NCI-H1930 (cell line): ENCODE measurements at places on chromosomes 4 and X.

DNA sequence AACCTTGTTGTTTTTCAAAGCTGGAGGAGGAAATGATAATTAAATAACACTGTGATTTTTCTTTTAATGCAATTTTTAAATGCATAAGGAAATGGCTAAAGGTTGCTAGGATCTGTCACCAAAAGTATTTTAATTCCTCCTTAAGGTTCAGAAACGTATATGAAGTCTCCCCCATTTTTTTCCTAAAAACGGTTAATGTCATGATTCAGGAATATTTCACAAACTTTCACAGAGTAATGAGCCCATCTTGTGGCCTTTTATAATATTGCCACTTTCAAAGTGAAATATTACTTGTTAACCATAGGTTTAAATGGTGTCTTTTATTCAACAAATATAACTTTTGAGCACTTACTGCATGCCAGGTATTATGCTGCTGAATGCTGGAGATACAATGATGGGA lies 99.5 kb upstream of the USP38 start:
- no peak for DNase-seq

DNA sequence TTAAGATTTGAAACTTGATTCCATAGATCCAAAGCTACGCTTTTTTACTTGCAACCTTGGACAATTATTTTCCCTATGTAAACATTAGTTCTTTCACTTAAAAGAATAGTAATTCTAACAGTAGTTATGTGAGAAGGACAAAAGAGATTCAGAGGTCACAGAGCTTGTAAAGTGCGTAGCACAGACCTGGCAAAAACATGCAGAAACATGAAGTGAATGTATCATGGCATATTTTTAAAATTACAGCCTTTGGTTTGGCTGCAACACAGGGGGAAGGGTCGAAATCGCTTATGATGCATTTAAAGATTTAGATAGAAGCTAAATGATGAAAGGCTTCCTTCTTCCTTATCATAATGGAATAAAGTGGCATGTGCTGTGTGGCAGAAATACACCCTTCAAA lies 1068.8 kb downstream of the ARAP2 start:
- no peak for DNase-seq

DNA sequence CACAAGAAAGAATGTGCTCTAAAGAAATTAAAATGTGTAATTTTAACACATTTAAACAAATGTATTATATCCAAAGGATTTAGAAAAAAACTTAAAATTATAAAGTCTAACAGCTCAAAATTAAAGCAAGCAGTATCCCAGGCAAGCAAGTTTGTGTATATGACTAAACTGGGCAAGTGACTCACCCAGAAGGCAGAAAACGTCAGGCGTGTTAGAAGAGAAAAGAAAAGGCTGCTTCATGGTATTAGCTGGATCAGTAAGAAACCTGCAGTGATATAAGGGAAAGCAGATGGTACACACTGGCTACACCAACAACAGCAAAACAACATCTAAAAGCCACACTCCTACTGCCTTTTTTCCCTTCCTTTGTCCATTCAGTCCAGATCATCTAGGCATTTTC lies 250.6 kb upstream of the NDST3 start:
- no peak for DNase-seq

DNA sequence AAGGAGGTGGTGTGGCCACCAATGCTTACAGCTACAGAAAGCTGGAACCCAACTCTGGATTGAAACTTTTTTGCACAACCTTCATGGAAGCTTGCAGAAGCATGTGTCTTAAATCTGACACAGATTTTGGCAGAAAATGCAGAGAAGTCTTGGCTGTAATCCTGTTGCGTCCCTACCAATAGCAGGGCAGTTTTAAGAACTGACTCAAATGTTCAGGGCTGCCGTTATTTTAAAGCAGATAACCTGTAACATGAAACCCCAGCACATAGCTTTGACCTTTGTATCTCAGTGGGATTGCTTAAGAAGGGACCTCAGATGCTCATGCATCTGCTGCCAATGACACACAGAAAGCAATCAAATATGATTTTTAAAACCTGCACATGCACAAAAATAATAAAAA lies at the start of gene VEGFD:
VEGFD (minus strand) TSS at position 110 of the 400 bp plus-strand sequence. CDS start 467 bp downstream, outside the sequence.
- DNase-seq: no peak

DNA sequence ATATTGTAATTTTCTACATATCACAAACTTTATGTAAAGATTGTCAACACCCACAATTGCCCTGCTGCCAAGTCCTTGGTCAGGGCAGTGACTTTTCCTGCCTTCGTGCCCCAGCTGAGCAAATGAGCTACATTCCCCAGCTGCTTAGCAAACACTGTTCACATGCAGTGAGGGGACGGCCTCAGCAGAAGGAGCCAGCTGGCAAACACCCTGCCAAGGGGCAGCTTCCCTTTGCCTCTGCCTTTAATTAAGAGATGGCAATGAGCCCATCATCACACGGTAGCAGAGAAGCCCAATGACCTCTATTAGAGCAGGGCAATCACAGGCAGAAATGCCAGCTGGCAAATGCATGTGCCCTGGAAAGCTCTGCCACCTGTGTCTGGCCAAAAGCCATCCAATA lies 253.4 kb downstream of the EPHA5 start:
- no peak for DNase-seq

GRCh38 chr4:1746265-1746691 lies 25.0 kb downstream of the TACC3 start:
- peak; percentile 61 for DNase-seq

- DNase-seq: peak; percentile 20
Observed at GRCh38 chr4:16205298-16206164, 20.7 kb downstream of the TAPT1 start.

- DNase-seq: no peak
Observed at GRCh38 chr4:126969360-126970235, 663.2 kb upstream of the INTU start.

DNA sequence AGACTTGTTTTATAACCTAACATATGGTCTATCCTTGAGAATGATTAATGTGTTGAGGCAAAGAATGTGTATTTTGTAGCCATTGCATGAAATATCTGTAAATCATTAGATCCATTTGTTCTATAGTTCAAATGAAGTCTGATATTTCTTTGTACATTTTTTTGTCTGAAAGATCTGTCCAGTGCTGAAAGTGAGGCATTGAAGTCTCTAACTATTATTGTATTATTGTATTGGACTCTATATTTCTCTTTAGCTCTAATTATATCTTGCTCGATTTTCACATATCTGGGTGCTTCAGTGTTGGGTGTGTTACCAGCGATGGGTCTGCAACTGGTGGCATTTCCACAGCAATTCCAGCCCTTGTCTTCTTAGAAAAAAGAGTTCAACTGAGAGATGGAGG lies 76.0 kb downstream of the PBDC1 start:
- no peak for DNase-seq

- no peak for DNase-seq
Observed at GRCh38 chrX:11611965-11612364, 53.8 kb downstream of the ARHGAP6 start.

DNA sequence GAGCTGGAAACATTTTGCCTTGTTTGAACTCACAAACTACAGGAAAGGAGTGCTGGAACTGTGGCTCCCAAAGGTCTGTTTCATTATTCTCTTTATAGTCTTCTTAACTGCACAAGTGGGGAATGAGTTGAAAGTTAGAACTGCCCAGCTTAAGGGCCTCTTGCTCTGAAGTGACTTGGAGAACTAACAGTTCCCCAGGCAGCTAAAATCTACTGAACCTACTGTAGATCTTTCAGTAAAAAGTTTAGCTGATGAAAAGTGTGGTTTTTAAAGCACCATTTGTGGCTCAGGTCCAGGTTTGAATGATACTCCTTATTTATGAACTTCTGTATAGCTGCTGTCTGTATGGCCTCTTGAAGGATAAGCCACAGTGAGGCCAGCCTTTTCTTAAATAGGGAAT lies 353.8 kb downstream of the MAPK10 start:
- DNase-seq: no peak

- no peak for DNase-seq
Observed at GRCh38 chr4:30436394-30436793, 283.8 kb upstream of the PCDH7 start.

DNA sequence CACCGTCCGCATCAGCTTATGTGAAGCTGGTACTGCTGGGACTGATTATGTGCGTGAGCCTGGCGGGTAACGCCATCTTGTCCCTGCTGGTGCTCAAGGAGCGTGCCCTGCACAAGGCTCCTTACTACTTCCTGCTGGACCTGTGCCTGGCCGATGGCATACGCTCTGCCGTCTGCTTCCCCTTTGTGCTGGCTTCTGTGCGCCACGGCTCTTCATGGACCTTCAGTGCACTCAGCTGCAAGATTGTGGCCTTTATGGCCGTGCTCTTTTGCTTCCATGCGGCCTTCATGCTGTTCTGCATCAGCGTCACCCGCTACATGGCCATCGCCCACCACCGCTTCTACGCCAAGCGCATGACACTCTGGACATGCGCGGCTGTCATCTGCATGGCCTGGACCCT lies 5.5 kb upstream of the TSPYL2 start:
- no peak for DNase-seq

GRCh38 chr4:5785806-5786680 lies 75.0 kb downstream of the EVC start:
- DNase-seq: no peak

- no peak for DNase-seq
Observed at GRCh38 chr4:35649778-35650177, 594.5 kb downstream of the ARAP2 start.

DNA sequence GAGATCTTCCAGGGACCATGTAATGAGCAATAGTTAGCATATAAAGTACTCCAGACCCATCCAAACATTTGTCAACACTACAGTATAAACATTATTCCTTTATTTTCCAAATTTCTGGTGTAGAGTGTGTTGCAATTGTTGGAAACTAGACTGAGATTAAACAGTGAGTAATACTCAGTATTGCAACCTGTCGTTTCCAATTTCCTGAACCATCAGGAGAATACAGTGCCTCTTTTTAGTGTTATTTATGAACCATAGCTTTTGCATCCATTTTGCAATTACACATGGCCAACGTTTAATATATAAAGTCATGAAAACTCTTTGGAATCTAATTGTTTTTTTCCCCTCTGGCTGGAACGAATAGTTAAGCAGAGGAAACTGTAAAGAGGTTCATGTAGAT lies 58.3 kb upstream of the DHRSX start:
- DNase-seq: no peak

DNA sequence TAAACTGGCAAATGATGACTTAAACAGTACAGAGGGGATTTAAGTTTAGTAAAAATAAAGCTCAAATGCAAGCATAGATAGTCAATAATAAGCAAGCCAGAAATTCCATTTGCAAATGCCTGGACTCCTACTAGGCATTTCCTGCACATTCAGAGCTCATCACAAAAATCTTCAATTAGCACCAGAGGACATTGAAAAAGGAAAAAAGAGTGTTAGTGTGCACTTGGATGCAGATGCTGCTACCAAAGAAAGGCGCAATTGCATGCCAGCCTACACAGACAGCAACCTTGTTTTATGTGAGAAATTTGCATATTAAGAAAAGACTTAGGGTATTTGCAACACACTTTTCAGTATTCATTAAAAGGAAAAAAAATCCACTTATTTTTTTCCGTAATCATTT lies 282.1 kb downstream of the GRIA2 start:
- no peak for DNase-seq

GRCh38 chrX:155144926-155145325 lies 71.3 kb upstream of the VBP1 start:
- no peak for DNase-seq

- DNase-seq: no peak
Observed at GRCh38 chr4:20430259-20430941, 178.7 kb downstream of the SLIT2 start.

DNA sequence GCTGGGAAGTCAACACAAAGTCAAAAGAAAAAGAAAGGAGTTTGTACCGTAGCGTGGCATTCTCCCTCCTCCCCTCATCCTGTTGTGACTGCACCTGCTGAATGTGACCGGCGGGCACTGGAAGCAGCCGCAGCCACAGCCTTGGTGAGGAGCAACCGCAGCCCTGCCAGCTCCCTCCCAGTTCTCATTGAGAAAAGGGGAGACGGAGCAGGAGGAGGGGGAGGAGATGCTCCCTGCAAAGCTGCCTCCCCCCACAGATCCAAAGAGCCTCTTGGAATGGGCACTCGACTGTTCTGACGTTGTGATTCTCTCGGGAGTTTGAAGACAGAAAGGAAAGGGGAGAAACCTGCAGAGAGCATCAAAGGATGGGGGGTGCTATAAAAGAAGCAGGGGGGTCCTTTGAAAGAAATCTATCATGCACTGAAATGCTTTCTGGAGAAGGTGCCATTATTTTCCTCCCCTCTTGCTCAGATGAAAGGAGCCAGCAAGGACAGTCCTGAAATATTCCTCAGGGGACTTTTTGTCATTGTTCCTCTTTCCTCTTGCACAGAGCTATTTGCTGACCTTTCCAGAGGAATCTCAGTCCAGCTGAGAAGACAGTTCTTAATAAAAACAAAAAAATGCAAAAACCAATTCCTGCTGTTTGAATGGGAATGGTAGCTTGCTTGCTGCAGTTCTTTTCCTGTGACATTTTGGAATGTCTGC lies 429.7 kb downstream of the MAPK10 start:
- DNase-seq: no peak

DNA sequence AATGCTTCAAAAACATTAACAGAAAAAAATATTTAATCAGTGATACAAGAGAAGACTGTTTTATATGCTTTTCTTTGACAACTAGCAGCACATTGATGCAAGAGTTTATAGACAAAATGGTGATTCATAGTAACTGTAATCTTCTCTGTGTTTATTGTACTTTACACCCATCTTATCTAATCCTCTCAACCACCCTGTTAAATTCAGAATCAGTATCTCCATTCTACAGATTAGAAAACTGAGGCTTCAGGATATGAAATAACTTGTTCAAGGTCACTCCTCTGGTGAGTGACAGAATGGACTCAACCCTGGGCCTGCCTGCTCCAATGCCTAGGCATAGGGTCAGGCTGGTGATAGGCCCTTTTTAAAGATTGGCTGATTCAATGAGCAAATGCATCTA lies 26.1 kb upstream of the TMEM184C start:
- DNase-seq: no peak

DNA sequence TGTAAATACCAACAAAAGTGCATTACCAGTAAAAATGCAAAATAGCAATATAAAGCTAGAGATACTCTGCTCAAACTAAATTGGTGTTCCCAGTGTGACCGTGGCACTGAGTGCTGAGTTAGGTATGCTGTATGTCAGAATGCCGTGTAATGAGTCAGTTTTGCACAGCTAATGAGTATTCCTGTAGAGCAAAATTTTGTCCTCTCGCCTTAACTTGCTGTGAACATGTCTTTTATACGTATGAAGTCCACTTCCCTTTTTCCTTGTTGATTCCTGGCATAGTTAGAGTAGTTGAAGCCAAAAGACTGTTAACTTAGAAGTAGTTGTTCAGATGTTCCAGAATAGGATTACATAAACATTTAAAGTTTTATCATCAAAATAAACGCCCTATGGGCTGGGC lies 11.5 kb downstream of the DCLK2 start:
- DNase-seq: no peak

- DNase-seq: no peak
Observed at GRCh38 chrX:115047715-115048114, 30.3 kb upstream of the IL13RA2 start.

DNA sequence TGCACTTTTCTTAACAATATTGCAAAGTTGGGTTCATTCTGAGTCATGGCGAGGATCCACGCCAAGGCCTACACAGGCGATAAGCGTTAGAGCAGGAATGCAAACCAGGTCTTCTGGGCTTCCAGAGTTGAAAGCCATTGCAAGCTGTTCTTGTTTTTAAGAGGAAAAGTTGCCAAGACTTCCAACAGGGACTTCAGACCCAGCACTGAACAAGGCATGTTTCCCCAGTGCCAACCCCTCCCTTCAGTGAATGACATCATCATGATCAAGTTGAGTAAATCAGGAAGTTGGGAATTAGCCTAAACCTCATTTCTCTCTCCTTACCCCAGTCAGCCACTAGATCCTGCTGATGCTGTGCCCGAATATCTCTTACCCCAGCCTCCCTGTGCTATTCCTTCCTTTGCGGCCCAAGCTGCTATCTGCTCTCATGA lies 355.1 kb downstream of the HS3ST1 start:
- DNase-seq: no peak
